Skin of body (tissue), 3 donors: ENCODE measurements at places on chromosomes 11 and 22. TPM values are rescaled to one million over a fixed set of nuclear protein-coding genes. Genes with fewer than 3 reads are reported as not detected.

STX3 gene
- 19.5 TPM for total RNA-seq

DNA sequence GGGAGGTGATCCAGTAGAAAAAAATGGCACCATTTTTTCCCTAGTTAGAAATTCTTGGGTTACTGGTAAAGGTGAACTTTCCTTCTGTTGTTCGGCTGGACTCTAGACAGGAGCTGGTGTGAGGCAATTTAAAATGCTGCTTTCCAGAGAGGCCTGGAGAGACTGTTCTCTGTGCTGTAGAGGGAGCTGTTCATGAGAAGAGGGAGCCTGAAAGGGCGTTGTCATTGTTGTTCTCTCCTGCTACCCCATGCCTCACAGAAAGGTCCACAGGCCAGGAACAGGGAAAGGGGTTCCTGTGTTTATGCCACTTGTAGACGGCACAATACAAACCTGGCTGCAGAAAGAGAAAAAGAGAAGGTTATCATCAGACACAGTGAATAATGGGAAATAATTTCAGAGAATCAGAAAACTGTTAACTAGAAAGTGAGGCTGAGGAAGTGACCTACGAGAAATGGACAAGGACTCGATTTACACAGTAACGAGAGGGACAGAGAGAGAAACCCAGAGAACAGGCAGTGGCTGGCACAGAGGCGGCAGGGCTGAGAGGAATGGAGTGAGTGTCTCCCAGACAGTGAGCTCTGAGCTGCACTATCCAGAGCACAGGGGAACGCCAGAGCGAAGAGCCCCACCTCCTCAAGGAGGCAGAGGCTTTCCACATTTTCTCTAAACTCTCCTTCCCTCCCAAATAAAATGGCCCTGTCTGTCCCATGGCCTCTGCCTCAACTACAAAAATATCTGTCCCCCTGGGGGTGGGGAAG lies 109.2 kb downstream of the RRM1 start:
- DNase-seq = no peak

CDKN1C gene
- total RNA-seq = 53.0 TPM

CCDC116 gene
- total RNA-seq = 0.20 TPM

DNA sequence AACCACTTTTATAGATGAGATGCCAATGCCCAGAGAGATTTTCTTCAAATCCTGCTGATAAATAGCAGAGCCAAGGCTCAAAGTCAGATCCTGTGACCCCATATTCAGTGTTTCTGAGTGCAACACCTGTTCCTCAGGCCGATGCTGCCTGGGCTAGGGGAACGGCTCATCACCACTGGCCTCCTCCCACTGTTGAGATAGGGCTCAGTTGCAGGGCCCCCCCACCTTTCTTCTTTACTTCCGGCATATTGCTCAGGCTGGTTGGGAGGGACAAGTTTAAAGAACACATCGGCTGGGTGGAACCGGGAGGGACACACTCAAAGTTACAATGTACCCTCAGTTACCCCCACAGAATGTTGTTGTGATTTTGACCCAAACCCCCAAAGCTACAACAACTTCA lies 88.3 kb upstream of the CRTAM start:
- DNase-seq = no peak
